NCI-H1105 (cell line): ENCODE measurements at places on chromosomes 6 and 20.

- DNase-seq = no peak
These were observed 87.7 kb downstream of the ME1 start for GRCh38 chr6:83343121-83343520.

GRCh38 chr6:20416567-20417345 is 15.1 kb downstream of the E2F3 start:
- DNase-seq = no peak

GRCh38 chr6:41441598-41442351 is 104.4 kb upstream of the FOXP4 start:
- no peak for DNase-seq

GRCh38 chr20:21303872-21304586 is 898 bp downstream of the XRN2 start:
- no peak for DNase-seq

DNA sequence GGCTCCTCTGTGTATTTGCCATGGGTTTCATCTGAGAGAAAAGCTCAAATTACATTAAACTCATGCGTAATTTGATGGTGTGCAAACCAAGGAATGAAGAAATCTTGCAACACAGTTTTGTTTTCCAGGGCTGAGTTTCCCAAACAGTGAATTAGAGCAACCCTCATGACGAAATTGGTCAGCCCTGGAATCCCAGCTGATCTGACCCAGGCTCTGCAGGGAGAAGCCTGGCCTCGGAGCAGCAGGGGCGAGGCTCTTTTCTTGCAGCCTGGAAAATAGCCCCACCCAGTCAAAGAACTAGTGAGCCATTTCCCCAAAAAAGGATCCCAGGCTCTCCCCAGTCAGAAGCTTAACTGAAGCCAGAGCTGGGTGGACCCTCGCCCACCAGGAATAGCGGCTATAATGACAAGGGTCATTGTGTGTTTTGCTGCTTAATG is 107.3 kb upstream of the SNX9 start:
- no peak for DNase-seq

DNA sequence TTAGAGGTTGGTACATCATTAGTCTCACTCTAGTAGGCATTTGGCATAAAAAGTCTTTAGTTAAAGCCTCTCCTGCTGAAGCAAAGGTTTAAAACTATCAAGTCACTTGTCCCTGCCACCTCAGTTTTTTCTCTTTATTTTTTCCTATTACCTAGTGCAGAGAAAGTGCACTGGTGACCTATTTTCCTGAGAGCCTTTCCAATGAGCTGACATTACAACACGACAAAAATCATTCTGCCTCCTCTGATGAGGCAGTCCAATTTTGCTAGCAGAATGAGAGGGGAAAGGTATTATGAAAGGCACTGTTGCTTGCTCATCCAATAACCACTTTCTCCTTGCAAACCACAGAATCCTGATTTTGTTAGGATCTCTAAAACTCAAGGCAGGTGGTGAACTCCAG is 73.3 kb upstream of the SGK1 start:
- DNase-seq = no peak

- DNase-seq = peak; percentile 72
These were observed 16.4 kb downstream of the NFATC2 start for GRCh38 chr20:51526106-51526470.

DNA sequence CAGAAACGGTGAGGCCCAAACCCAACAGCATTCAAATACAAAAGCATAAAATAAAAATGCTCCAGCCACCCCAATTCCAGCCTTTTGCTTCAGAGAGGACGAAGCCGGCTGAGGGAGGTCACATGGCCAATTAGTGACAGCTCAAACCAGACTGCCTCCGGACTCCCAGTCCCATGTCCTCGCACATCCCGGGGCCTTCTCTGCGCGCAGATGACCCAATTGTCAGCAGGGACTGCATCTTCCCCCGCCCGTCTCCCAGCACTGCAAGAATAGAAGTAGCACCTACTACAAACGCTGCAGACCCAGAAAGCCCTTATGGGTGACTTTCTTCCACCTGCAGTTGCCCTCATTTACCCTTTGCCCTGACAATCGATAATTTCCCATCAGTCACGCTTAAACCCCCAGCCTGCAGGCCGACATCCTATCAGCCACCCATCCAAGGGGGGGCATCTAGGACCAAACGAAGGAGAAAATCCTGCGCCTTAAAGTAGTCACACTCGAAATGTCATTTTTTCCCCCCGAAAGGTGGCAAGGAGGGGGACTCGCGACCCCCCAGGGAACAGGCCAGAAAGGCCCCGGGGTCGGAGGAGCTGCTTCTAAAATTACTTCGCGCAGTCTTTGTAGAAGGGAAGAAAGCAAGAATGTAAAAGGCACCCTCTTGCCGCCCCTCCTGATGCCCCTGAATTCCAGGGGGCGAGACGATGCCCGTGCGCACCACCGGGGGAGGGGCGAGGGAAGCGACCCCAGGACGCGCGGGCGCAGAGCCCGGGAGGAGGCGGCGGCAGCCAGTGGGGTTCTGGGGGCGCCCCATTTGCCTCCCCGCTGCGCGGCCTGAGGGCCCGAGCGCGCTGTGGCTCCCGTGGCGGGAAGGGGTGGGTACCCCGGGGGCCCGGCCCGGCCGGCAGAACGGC is 792 bp downstream of the SLC23A2 start:
- peak; percentile 21 for DNase-seq

DNA sequence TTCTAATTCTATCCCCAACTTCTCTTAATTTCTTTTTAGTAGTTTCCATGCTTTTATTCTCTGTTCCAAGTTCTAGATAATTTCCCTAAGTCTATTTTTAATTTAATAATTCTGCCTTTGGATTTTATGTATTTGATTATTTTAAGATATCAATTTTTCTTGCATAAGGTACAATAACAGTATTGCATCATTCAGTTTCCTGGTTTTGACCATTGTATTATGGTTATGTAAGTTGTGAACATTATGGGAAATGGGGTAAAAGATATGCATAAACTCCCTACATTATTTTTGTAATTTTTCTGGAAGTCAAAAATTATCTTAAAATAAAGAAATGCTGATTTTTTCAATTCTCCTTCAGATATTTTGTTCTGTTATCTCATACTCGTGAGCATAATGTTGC is 21.1 kb upstream of the CENPW start:
- no peak for DNase-seq

GRCh38 chr6:168452685-168453377 is 11.8 kb downstream of the SMOC2 start:
- no peak for DNase-seq

- DNase-seq = no peak
These were observed 104.2 kb downstream of the SYCP2 start for GRCh38 chr20:59829054-59829785.

- no peak for DNase-seq
These were observed 269.5 kb upstream of the CITED2 start for GRCh38 chr6:139643986-139644385.

- DNase-seq = peak; percentile 69
These were observed 186.3 kb downstream of the ADGB start for GRCh38 chr6:146785001-146785585.

- no peak for DNase-seq
These were observed 21.9 kb upstream of the MBOAT1 start for GRCh38 chr6:20234136-20234535.

DNA sequence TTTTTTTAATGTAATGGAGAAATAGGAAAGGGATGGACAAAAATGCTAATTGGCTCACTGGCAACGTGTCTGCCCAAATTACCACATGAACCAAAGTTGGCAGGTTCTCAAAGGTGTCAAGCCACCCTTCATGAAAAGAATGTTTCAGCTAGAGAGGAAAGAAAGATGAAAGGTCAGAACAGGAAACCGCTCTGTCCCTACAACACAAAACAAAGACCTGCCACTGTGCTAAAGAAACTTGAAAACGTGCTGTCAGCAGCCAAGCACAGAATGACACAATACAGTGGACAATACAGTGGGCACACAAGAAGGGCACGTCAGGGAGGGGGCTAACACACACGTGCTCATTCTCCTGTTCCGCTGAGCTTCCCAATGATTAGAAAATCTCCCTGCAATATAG is 4.9 kb downstream of the PREP start:
- DNase-seq = no peak

GRCh38 chr6:98560841-98561240 is 273.5 kb upstream of the POU3F2 start:
- no peak for DNase-seq

DNA sequence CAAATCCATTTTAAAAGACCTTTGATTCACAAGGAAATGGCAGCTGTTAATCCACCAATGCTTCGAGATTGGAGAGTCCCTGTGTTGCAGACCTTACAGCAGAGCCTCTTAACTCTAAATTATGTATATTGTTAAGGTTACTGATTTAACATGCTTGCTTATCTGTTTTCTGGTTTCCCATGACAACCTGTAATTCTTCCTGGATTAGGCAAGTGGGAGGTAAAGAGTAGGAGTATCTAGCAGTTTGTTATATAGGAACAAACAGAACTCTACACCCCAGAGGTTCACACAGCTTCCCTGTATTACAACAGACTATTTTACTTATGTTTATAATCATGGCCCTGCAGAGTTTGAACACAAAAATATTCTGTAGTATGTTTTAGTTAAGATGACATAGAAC is 39.5 kb downstream of the NKX2-4 start:
- DNase-seq = no peak

DNA sequence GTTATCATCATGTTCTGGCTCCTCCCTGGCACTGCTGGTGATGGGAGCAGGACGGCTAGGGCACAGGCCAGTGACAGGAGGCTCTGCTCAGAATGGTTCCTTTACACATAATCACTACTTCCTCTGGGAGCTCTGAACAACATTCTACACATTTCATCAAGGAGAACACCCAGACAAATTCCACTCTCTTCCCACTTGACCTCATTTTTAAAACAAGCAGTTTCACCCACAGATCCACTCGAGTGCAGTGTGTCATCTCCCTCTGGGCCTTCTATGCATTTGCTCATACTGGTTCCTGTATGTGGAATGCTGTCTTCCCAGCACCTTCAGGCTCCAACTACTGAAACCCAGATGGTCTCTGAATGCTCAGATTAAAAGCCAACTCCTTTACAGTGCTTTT is 84.8 kb downstream of the ELOVL5 start:
- no peak for DNase-seq

DNA sequence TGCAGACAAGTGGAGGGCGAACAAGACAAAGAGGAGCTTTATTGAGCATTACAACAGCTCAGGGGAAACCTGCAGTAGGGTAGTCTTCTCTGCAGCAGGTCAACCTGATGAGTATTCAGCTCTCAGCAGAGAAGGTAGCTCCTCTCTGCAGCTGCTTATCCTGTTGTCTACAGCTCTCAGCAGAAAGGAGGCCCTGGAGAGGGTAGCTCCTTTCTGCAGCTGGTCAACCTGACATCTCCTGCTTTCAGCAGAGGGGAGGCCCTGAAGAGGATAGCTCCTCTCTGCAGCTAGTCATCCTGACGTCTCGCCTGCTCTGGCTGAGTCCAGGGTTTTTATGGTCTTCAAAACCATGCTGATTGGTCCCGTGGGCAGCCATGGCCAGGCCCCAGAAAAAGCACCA is 113.6 kb downstream of the CD24 start:
- DNase-seq = no peak

GRCh38 chr6:130359736-130360135 is 6.1 kb upstream of the TMEM200A start:
- no peak for DNase-seq

- DNase-seq = no peak
These were observed 9.6 kb downstream of the DYNLRB1 start for GRCh38 chr20:34525709-34526416.

DNA sequence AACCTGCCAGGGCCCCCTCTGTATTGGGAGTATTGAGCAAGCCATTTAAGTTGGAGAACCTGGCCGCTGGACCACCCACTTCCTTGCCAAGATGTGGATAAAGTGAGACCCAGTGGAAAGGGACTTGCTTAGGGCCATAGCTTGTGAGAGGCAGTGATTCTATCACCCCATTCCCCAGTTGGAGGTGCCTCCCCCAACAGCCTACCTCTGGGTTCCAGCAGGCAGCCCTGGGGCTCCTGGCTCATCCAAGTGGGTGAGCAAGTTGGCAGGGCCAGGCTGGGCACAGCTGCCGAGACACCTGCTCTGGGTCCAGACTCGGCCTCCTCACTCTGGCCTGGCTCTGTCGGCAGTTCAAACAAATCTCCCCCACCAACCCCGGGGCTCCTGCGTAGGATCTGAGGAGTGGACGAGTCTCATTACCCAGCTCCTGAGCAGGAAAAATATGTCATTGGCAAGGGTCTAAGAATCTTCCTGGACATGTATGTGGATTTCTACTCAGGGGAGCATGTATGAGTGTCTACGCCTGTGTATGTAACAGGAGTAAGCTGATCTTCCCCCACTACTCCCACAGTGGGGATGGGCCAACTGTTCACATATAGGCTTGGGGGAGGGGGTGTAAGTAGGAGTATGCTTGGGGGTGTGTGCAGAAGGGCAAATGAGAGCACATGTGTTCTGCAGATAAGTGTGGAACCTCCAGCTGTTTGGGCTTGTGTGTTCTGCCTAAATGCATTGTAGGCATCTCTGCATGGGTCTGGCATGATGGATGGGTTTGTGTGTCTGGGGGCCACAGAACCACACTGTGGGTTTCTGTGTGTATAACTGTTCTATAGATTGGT is 1.9 kb downstream of the ID1 start:
- peak; percentile 80 for DNase-seq

DNA sequence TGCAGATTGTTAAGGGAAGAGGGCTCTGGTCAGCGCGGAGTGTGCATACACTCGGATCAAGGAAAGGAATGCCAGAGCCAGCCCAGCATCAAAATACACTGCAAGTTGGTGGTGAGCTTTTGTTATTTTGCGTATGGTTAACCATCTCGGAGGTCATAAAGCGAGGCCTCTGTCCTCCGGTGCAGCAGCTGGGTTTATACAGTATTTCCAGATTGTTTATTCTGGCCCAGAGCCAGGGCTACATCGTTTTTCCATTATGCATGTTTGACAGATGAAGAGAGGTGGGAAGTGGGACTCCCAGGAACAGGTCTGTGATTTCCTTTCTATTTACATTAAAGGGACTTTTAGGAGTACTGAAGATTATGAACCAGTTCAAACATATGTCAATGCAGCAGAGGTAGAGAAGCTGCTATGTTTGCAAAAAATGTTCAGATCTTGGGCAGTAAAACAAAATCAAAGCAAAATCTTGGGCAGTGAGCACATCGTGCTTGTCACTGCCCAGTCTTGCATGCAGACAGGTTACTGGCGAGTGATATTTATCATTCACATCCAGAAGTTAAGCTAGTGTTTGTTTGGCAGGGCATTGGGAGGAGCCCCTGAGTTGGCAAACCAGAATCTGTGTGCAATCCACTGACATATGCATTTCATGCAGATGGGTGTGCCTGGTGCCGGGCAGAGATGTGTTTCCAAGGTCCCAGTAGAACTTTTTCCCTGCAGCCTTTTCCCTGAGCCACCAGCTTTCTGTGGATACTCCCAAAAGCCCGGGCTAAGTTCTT is 256.3 kb upstream of the TAB2 start:
- DNase-seq = peak; percentile 91

DNA sequence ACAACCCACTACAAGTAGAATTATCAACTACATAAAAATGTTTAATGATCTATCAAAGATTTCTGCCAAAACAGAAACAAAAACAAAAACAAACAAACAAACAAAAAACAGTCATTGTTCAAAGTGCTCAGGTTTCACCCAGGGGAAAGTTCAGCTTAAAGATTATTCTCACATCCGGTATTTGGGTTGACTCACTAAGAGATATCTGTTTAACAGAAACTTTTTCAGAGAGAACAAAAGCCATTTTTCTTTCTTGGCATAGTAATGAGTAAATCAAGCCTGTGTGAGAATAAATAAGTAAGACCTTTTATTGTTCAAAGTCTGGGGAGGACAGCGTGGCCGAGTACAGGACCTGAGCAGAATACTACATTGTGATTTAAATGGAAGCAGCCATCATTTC is 143.6 kb downstream of the RCAN2 start:
- no peak for DNase-seq

GRCh38 chr6:74283532-74283931 is 587.5 kb downstream of the CD109 start:
- no peak for DNase-seq

GRCh38 chr6:28251661-28252008 is 434 bp downstream of the ZKSCAN4 start:
- DNase-seq = no peak
